ENCODE measurements at places on chromosomes 6 and 20.
A peak's percentile ranks its signal among the peaks of the same experiment; 100 is the strongest.

- DNase-seq: no peak
Observed at GRCh38 chr6:94899191-94899590, 678.1 kb upstream of the MANEA start.

- DNase-seq: no peak
Observed at GRCh38 chr6:22690446-22690845, 121.1 kb downstream of the HDGFL1 start.

DNA sequence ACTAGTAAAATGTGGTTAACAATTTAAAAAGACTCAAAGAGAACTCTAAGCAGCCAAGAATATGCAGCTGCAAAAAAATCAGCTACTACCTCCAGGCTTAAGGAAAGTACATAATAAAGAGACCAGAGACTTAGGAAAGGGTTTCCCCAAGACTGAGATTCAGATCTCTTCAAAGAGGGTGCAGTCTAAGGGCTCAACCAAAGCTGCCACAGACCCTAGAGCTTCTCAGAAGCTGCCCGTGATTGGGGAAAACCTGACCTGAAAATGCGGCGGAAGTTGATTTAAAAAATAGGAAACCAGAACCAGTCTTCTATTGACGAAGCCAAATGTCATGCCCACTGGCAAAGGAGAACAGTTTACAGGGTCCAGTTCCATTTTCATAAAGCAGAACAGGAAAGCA, 516.8 kb upstream of the MARCKS start:
- DNase-seq: no peak

- DNase-seq: peak; percentile 94
Observed at GRCh38 chr20:17682103-17682888, at the start of gene RRBP1. RRBP1 (minus strand) TSS chr20:17682242; CDS start chr20:17660507, 21,735 bp downstream.

- DNase-seq: no peak
Observed at GRCh38 chr20:11797156-11797555, 120.5 kb upstream of the BTBD3 start.

GRCh38 chr6:118932421-118932820, 2.5 kb downstream of the MCM9 start:
- no peak for DNase-seq

Measured in T1000 (cell line).